ENCODE measurements at places on chromosomes 5 and 9. TPM values are rescaled to one million over a fixed set of nuclear protein-coding genes. Genes with fewer than 3 reads are reported as not detected.

GRCh38 chr9:72424131-72424530, 59.1 kb upstream of the ZFAND5 start:
- DNase-seq = no peak

DNA sequence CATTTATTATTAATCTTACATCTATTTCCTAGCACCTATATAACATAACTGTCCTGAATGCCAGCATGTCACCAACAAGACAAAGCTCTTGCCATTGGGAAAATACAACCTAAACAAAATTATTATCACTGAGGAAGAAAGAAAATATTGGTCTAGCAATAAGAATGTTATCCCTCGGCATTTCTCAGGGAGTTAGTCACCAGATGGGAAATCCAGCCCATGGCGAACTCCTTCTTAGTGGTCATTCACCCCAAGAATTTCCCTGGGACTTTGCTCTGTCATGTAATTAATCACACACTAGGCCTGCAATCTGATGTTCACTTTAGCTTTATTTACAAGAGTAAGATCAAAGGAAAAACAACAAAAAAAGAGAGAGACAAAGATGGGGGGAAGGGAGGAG, 56.1 kb upstream of the TAS2R1 start:
- no peak for DNase-seq

Gene HTR1A
- not detected for polyA plus RNA-seq

Gene GABRA1
- not detected for polyA plus RNA-seq

- DNase-seq = no peak
These were observed 33.4 kb upstream of the ARRDC3 start for GRCh38 chr5:91416491-91416890.

- DNase-seq = no peak
These were observed 12.9 kb downstream of the MSX2 start for GRCh38 chr5:174737330-174737729.

DNA sequence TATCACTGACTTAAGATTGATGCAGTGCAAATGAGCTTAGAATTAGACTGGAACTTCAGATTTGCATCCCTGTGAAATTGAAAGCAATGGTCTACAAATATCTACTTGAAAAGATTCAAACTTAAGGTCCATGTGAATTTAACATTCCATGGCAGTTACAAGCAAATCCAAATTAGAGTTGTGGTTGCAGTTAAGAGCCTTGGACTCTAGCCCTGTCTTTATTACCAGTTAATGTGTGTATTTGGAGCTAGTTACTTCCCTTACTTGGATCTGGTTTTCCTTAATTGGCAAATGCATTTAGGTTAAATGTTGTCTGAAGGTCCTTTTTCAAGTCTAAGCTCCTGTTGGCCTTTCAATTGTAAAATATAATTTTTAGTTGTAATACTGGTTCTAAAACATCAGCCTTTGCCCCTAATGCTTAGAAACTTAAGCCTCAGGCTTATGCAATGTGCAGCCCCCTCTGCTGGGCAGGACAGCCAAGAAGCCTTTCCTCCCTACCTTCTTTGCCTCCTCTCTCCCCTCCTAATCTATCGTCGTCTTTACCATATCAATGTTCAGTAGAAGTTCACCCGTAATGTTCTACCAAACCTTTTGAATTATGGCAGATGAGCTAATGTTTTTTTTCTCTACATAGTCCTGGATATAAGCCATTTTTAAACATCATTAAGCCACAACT, 59.5 kb downstream of the ERMP1 start:
- no peak for DNase-seq

DNA sequence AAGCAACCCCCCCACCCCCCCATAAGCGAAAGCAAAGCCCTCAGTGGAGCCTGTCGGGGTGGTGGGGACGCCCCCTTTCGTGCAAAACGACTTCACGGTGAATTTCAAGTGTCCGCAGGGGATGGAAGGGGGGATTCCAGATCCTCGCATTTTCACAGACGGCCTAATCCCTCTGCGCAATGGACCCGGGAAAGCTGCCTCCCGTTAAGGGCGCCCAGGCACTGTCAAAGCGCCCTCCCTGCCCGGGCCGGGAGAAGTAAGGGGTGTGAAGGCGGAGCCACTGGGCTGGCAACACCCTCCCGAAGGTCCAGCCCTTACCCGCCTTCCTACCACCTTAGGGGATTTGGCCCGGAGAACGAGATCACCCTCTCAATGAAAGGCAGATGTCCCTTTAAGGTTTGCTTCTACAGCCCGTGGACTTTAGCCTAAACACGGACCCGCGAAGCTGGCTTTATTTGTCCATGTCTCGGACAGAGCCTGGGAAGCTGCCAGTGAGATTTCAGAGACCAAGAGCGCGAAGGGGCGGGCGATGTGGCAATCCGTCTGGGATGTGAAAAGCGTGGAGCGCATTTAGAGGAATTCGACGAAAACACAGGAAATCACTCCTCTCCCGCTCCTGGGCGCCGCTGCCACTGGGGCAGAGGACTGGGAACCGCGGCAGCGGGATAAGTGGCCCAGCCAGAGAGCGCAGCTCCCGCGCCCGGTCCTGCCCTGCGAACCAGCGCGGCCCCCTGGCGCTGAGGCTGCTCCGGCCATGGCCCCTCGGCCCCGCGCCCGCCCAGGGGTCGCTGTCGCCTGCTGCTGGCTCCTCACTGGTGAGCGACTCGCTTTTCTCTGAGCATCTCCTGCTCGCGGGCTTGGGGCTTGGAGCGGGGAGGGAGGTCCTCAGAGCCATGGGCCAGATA, at the start of the genes ITGA1 and PELO:
Gene ITGA1, plus strand, starts transcription at position 317 of the 905 bp plus-strand sequence. Its CDS starts 438 bp downstream, at position 755.
Gene PELO, plus strand, starts transcription at position 317 of the 905 bp plus-strand sequence. CDS start 12,479 bp downstream, outside the sequence.
- DNase-seq = peak; percentile 49

Gene TLX3
- polyA plus RNA-seq = not detected

DNA sequence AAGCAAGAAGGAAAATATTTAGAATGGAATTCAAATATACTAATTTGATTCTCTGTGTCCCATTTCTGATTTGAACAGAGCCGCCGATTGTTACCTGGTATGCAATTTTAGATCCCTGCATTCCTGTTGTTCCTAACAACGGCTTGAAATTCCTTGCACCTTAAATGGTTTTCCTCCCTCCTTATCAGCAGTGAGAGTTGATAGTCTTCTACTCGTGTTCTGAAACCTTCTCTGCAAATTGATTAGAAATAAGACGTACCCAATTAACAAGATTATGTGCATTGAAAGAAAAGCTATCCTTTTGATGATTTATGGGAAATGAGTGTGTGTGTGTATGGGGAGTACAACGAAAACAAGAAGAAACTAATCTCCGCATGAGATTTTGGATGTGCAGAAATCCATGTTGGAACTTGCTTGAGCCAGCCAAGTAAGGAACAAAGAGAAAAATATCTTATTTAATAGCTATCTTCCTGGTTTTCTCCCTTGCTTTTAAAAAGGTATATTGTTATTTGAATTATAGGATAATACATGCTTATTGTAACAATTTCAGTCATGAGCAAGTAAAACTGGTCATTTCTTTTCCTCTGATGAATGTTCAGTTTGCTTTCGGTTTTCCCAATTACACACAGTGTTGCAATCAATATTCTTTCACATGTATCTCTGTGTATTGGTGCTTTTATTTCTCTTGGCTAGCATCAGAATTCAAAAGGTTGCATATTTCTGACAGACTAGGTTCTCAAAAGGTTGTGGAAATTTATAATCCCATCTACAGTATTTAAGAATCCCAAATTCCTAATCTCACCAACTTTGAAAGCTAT, 211.1 kb upstream of the ACTBL2 start:
- no peak for DNase-seq

- no peak for DNase-seq
These were observed 301.1 kb upstream of the EFNA5 start for GRCh38 chr5:107971846-107972245.

Gene C8G
- 1.7 TPM for polyA plus RNA-seq

Gene HDHD3
- polyA plus RNA-seq = 17.4 TPM
